H54 (cell line): ENCODE measurements at places on chromosomes 13 and 19.

DNA sequence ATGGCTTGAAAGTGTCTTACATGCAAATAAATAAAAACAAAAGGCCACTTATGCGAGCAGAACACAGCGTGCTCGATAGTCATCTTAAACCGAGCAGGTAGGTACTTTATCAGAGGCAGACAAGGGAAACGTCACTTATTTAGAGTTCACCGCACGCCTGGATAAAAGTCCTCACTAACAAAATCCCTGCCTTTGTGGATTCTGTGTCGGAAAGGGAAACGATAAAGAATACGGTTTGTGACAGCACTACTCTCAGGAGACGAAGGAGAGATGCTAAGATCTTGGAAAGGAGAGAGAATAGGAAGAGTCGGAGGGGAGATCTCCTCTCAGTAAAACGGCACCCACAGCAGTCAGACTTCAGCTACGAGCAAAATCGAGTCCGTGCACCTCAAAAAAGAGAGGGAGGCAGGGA is 581 bp downstream of the RCBTB1 start:
- no peak for DNase-seq

DNA sequence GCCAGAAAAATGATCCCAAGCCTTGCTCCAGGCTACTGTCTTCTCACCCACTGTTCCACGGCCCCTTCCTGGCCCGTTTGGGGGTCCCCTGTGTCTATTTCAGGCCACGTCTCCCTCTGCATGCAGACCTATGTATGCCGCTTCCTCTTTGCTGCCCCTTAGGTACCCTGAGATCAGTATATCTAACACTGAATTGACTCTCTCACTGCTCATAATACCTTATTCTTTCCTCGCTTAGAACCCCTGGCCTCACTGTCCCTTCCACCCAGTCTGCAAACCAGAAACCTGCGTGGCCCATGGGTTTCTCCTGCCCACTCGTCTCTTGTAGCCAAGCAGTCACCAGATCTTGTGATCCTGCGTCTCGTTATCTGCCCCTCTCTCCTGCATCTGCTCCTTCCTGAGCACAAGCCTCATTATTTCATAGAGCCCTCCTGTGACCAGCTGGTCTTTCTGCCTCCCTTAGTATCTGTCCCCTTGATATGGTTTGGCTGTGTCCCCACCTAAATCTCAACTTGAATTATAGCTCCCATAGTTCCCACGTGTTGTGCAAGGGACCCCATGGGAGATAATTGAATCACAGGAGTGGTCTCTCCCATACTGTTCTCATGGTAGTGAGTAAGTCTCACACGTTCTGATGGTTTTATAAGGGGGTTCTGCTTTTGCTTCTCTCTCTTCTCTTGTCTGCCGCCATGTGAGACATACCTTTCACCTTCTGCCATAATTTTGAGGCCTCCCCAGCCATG is 109.0 kb upstream of the RNF113B start:
- DNase-seq = no peak

- no peak for DNase-seq
These were observed 23.3 kb downstream of the EXOSC8 start for GRCh38 chr13:37023871-37024270.

DNA sequence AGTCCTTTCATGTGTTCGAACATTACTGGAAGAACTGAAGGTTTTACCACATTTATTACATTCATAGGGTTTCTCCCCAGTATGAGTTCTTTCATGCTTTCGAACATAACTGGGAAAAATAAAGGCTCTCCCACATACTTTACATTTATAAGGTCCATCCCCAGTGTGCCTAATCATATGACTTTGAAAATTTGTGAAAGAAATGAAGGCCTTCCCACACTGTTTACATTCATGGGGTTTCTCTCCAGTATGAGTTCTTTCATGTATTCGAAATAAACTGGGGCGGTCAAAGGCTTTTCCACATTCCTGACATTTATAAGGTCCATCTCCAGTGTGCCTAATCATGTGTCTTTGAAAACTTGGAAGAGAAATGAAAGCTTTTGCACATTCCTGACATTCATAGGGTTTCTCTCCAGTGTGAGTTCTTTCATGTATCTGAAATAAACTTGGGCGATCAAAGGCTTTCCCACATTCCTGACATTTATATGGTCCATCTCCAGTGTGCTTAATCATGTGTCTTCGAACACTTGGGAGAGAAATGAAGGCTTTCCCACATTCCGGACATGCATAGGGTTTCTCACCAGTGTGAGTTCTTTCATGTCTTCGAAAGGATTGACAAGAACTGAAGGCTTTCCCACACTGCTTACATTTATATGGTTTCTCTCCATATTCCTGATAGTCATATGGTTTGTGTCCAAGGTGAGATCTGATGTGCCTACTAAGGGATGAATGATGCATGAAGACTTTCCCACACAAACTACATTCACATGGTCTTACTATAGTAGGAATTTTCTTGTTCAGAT is 24.0 kb downstream of the ZNF564 start:
- DNase-seq = no peak

DNA sequence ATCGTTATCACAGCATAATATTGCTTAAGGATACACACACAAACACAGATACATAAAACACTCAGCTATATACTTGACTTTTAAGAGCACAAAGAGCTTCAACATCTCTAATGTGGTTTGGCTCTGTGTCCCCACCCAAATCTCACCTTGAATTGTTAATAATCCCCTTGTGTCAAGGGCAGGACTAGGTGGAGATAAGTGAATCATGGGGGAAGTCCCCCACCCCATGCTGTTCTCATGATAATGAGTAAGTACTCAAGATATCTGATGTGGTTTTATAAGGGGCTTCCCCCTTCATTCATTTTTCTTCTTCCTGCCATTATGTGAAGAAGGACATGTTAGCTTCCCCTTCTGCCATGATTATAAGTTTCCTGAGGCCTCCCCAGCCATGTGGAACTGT is 481.4 kb downstream of the PCDH9 start:
- no peak for DNase-seq

- DNase-seq = no peak
These were observed at the start of gene ONECUT3 for GRCh38 chr19:1752757-1753728. TSS of gene ONECUT3 (plus strand) at chr19:1753506. CDS start at chr19:1753663, 157 bp downstream.

DNA sequence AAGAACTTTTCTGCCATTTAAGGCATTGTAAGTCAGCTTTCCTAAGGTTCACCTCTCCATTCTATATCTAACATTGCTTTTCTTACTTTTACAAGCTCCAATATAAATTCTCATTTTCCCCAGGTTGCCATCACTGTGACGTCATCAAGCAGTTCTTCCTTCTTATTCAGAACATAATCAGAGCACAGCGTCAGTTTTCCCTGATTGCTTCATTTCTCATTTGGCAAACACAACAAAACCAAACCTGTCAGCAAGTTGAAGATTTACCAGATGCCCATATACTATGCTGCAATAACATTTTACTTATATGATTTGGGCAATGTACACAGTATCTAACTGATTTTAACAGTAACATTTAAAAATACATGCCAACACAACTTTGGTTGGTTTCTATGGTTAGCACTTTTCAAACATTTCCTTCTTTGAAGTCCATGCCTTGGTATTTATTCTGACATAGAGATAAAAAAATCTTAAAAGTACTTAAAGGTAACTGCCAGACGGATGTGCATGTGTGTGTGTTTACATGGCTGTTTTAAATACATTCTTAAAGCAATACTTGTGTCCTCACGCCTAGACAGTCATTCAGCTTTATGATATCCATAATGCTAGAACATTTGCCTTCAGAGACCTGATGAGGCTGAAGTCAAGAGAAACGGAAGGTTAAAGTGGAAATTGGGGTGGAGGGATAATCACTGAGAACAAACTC is 264.0 kb downstream of the KLF12 start:
- no peak for DNase-seq

GRCh38 chr19:35474104-35474503 is 16.2 kb downstream of the KRTDAP start:
- DNase-seq = no peak

DNA sequence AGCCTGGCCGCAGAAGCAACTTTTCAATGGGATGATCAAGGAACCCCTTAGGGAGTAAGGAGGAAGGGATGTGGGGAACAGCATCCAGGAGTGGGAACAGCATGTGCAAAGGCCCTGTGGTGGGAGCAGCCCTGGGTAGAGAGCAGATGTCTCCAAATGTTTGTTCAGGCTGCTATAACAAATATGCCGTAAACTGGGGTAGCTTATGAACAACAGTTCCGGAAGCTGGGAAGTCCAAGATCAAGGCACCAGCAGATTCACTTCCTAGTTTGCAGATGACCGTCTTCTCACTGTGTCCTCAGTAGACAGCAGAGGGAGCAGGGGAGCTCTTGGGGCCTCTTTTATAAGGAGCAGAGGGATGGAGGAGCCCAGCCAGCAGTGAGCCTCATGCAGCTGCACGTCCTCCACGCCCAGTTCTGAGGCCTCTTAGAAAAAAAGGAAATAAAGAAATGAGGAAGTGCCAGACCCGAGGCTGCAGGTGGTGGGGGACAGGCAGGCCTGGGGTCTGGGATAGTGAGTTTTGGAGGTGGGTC is 4.2 kb upstream of the LRRC25 start:
- DNase-seq = no peak

DNA sequence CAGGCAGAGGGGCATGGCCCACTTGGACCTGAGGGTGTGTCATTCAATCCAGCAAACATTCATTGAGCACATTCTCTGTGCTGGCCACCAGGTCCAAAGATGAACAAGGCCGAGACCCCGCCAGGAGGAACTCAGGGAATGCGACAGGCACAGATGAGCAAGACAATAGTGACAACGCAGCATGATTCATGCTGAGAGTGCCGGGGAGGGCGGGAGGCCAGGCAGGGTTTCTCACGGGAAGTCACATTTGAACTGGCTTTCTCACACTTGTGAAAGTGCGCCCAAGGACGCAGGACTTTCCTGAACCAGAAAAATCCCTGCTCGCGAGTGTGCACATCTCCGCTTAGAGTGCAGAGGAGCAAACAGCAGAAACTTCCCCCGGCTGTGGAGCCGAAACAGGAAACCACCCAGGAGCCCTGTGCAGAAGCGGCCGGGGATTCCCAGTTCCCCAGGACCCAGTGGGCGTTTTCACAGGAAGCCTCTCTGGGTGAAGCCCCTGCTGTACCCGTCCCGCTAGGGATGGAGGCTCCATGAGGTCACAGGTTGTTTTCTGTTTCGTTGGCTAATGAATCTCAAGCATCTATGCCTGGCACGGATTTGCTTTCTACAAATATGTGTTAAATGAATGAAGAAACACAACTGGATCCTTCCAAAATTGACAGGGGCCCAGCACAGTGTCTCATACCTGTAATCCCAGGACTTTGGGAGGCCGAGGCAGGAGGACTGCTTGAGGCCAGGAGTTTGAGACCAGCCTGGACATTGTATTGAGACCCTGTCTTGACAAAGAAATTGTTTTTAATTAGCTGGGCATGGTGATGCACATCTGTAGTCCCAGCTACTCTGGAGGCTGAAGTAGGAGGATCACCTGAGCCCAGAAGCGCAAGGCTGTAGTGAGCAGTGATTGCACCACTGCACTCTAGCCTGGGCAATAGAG is 68.4 kb upstream of the TM9SF2 start:
- peak; percentile 88 for DNase-seq

DNA sequence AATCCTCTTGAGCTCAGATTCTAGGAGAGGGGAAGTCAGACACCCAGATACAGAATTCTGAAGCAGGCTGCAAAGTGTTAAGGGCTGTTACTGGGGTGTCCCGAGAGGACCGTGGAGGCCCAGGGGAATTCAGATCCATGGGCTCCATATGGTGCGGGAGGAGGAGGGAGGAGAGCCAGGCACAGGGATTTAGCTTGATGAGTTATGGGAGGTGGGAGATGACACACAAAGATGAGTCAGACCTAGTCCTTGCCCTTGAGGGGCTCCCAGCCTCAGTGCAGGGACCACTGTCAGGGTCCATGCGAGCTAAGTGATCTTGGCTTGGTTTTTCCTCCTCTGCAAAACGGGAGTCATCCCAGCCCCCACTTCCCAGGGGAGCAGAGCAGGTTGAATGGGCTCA is 14.4 kb upstream of the GIPR start:
- no peak for DNase-seq

DNA sequence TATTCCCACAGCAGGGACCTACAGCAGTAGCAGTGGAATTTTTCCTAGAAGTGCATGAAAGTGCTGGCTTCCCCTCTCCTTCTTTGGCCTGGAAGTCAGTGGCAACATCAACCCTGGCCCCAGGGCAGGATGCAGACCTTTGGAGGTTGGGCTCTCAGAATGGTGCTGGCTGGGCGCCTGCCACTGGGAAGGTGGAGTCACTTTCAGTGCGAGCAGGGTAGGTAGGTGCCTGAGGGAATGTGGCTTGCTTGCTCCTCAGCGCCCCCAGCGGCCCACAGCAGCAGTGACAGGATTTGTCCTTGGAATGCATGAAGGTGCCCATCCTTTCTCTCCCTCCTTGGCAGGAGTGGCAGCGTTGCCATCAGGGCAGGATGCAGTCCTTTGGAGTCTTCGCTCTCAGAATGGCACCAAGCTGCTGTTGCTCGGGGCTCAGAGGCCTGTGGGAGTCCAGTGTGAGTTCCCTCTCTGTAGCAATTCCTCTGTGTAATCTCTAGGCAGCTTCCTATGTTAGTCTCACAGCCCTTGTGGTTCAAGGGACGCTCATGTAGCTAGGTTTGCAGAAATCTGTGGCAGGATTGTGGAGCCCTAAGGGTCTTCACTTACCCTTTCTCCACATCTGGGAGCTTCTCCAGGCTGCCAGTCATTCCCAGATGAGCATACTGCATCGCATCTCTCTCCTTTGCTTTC is 354.4 kb upstream of the DACH1 start:
- peak; percentile 26 for DNase-seq

DNA sequence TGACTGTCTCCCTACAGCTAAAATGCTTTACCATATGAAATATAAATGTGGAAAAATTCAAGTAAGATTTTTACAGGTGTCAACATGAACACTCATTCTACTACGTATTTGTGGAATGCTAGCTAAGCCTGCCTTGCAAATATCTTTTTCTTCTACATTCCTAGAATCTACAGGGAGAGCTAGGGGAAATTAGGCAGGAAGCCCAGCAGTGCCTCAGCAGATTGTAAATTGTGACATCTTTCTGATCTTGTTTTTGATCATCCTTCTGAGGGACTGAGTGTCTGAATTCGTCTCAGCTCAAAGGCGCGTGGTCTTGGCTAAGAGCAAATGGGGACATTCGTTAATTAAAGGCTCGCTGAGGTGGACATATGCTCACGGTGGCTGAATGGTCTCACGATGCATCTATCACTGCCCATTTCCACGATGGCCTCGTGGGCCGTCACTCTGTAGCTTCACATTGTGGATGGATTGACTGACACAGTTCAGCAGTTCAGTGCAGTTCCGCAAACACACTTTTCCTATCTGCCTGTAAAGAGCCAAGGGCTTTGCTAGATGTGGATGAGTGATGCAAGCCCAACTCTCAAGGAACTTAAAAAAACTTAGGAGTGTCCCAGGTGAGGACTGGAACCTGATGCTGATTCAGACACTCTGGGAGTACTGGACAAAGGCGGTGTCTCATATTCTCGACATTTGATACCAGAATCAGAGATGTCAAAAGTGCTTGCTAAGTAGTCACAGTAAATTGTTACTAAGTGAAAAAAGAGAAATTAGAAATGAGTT is 562.5 kb downstream of the EFNB2 start:
- no peak for DNase-seq
